Fibroblast of skin of scalp (primary cell): ENCODE measurements at places on chromosomes 11 and 22.

DNA sequence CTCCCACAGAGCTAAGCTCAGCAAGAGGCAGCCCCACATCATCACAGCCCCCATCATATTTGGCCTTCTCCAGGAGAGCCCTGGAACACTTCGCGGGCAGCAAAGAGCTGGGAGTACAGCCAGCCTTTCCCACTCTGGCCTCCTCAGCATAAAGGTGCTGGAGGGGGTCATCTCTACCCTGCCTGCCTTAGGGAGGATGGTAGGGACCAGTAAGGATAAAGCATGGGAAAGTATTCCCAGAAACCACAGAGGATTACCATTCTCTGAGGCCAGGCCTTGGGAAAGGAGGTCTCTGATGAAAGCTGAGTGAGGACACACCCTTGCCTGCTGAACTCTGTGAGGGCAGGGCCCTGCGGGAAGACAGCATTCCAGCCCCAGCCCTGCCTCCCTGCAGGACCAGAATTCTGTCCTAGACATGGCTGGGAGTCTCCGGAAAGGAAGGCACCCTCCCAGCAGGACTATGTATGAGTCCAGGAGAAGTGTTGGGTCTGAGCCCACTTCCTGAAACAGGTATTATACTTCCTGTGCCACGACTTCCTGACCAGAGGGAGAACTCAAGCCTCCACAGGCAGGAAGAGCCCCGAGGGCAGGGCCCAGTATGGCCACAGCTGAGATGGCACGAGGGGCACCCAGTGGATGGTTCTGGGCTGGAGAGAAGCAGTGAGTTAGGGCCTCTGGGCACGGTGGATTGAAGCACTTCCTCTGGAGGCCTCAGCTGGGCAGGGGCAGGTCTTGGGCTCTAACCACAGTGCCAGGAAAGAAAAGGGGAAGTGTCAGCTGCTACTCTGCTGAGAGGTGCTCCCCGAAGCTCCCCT is 12.9 kb upstream of the CASTOR1 start:
- DNase-seq: peak; percentile 91

DNA sequence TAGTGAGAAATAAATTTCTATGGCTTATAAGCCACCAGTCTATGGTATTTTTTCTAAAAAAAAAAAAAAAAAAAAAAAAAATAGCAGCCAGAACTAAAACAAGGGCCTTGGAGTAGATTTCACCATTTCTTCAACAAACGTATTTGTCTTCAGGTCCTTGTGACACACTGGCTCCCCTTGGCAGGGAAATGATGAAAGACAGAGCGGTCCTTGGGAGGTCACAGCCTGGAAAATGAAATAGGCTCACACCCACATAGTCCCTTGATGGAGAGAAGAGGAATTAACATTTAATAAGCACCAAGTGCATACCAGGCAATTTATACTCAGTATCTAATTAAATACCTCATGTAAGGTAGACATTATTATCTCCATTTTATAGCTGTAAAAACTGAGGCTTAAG is 25.7 kb upstream of the ACER3 start:
- no peak for DNase-seq

GRCh38 chr22:19622061-19622441 is 92.3 kb upstream of the SEPTIN5 start:
- DNase-seq: no peak

- DNase-seq: no peak
Observed at GRCh38 chr11:109933126-109933525, 160.1 kb upstream of the ZC3H12C start.

DNA sequence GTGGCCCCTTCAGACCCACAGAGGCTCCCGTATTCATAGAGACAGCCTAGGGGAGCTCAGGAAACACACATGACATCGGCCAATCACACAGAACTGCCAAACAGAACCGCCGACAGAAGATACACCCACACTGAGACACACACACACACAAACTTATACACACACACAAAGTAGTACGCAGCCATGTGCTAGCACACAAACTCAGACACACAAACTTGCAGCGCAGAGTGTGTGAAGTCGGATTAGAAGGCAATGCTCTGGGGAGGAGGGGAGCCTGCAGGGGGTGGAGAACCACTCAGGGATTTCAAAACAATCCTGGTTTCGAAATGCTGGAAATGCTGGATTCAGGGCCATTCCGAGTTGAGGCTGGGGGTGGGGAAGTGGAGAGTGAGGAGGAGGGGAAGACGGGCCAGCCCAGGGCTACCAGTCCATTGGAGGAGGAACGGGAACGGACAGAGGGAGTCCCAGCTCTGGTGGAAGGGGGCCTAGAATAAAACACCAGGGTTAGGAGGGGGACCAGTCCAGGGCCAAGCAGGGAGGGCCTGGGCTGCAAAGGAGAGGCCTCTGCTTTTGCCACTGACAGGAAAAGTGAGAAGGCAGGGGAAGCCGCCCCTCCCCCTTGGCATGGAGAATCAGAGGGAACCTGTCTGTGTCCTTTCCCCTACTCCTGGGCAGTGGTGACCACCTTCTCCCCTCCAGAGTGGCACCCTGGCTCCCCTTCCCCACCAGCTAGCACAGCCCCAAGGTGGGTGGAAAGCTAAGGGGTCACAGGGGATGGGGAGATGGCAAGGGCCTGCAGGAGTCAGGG is 4.4 kb downstream of the BCL9L start:
- DNase-seq: peak; percentile 94

DNA sequence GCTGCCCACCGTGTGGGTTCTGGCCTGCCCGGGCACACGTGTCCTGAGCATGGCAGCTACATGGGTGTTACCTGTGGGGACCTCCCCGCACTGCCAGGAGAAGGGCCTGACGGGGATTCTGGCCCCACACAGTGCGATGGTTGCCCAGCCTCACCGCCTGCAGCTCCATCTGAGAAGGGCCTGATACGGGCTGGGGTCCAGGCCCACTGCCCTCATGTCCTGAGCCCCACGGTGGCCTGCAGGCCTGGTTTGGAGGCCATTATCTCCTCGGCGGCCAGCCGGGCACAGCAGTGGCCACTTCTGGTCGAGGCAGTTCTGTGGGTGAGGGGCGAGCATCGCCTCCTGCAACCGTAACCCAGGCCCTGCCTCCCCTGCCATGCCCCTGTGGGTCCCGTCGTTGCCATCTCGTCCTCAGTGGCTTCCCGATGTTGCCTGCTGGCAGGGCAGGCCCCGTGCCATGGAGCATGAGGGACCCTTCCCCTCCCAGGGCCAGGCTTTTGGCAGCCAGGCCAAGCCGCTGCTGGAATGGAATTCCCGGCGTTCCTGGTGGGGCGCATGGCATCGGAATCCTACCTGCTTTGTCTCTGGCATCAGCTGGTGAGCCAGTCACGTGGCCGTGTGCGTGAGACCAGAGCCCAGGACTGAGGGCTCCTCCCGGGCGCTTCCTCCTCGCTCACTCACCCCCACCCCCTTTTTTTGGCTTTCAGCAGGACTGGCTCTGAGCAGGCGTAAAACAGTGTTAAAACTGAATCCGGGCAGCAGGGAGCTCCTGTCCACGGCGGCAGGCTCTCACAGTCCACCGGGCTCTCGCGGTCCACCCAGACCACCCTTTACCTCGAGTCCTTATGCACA is 71.9 kb upstream of the PPARA start:
- DNase-seq: peak; percentile 53

GRCh38 chr11:106990331-106990730 is 27.9 kb downstream of the GUCY1A2 start:
- DNase-seq: peak; percentile 22

DNA sequence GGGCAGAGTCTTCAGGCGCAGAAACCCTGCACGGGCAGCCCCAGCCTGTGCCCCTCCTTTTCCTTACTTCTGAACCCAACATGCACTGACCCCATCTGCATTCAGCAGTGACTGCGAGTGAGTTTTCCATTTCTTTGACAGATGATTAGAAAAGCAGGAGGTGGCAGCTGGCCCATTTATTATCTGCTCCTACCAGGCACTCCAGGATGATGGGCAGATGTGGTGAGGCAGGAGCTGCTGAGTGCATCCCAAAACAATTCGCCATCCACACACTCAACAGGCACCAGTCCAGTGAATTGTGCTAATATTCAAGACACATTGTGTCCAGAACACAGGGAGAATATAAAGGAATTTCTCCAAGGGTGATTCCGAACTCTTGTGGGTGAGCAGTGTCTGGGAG is 208.5 kb downstream of the TENM4 start:
- no peak for DNase-seq

DNA sequence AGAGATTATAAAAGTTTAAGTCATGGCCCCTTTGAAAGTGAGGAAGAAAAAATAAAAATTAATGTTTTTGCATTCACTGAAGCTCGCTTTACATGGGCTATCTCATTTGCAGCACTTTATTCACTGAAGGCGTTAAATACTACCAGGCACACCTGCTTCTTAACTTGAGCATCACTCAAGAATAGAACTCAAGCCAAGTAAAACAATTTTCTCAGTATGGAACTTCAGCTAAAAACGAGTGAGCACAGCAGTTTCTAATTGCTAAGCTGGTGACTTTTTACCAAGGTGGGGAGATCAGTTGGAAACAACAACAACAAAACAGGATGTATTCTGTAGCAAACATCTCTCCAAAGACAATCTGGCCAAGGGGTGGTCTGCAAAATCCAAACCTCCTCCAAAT is 405.6 kb downstream of the RAB38 start:
- no peak for DNase-seq

DNA sequence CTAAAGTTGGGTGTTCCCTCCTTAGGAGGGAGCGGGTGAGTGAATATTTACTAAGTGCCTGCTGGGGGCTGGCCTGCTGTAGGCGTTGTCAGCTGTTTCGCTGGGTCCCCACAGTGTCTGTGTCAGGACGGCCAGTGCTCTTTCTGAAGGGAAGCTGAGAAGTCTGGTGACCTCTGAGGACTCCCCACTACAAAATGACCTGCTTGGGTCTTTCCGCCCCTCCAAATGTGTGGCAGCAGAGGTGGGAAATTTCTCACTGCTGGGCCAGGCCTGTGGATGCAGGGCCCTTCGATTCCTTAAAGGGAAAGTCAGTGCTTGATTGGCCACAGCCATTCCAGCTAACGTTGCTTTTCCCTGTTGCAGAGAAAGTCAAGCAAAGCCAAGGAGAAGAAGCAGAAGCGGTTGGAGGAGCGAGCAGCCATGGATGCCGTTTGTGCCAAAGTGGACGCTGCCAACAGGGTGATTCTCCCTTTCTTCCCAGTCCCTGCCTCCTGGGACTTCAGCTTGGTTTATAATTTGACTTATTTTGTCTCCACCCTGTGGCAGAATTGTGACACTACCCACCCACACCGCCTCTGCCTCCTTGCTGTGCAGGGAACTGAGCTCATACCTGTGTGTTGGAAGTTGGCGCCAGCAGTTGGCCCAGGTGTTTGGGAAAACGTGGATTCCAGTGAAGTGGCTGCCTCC is 6.8 kb downstream of the NAA40 start:
- peak; percentile 79 for DNase-seq

GRCh38 chr11:106491751-106492150 is 414.3 kb downstream of the AASDHPPT start:
- no peak for DNase-seq

DNA sequence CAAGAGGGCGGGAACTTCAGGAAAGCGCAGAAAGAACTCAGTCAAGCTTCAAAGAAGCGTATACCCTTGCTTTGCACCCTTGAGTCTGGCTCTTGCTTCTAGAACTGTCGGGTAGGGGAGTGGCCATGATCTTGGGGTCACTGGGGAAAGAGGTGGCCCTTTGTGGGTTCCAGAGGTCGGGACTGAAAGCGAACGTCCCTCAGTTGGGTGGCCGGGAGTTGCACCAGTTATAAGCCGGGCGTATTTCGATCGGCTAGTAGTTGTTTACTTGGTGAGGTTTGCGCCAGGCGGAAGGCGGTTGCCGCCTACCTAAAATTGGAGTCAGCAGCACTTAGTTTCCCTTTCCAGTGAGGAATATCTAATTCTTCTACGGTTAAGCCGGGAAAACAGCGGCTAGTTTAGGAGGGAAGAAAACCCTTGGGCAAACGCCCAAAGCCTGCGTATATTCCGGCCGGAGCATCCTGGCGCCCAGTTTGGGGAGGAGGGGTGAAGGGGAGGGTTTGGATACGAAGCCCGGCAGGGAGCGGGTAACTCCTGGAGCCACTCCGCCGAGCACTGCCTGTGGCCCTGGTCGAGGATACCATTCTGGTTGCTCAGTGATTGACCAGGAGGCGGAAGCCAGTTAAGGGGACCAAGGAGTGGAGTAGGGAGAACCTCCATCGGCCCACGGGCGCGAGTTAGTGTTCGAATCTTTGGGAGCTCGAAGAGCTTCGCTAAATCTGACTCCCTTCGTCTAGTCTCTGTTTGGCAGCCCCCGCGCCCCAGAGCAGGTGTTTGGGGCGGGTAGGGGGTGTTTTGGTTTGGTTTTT is 807 bp upstream of the WT1 start:
- no peak for DNase-seq

- no peak for DNase-seq
Observed at GRCh38 chr11:133814588-133815100, 30.7 kb downstream of the SPATA19 start.

DNA sequence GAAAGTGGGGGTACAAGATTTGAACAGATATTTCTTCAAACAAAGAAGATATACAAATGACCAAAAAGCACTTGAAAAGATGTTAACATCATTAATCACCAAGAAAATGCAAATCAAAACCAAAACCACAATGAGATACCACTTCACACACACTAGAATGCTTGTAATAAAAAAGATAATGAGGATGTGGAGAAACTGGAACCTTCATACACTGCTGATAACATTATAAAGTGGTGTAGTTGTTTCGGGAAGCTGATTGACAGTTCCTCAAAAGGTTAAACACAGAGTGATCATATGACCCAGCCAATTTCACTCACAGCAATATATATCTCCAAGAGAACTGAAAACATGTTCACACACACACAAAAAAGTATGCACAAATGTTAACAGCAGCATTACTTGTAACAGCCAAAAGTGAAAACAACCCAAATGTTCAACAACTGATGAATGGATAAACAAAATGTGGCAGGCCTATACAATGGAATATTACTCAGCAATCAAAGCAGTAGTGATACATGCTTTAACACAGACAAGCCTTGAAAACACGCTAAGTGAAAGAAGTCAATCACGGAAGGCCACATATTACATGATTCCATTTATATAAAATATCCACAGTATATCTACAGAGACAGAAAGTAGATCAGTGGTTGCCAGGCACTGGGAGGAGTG is 15.1 kb downstream of the PITPNB start:
- DNase-seq: no peak

GRCh38 chr11:47431356-47432083 is 5.3 kb upstream of the PSMC3 start:
- no peak for DNase-seq

DNA sequence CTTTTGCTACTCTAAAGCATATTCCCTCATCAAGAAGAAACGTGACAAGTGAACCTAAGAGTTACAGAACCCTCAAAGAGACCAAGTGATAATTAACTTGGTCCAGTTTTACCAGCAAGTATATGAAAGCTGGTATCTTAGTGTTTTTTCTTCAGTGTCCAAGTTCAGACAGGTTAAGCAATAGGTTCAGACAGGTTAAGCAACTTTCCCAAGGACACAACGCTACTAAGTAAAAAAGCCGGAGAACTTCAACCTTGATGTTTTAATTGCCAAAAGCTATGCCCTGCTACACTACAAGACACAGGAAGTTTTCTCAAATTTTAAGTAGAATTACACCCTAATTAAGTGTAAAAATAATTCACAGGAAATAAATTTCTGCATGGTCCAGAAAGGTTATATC is 30.0 kb upstream of the ARHGAP32 start:
- no peak for DNase-seq

- DNase-seq: no peak
Observed at GRCh38 chr11:57781529-57781943, 19.9 kb downstream of the CTNND1 start.
